ENCODE measurements at places on chromosomes 6 and 20.

DNA sequence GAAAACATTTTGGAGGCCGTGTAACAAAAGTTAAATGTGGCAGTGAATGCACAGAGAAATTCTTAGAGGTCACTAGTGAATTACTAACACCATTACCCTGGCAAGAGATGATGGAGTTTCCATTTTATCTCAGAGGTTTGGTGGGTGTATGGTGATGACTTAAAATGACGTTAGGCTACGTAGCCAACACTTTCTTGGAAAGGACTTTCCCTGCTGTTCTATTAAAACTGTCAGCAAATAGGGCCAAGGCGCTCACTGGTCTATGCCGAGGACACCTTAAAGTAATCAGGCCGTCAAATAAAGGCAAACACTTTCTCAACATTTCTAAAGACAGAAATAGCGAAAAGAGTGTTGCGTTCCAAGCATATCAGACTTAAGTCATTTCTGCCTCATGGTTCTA, 160.8 kb downstream of the GMPR start:
- DNase-seq: no peak

GRCh38 chr20:33753763-33754162, 22.0 kb downstream of the ZNF341 start:
- DNase-seq: no peak

DNA sequence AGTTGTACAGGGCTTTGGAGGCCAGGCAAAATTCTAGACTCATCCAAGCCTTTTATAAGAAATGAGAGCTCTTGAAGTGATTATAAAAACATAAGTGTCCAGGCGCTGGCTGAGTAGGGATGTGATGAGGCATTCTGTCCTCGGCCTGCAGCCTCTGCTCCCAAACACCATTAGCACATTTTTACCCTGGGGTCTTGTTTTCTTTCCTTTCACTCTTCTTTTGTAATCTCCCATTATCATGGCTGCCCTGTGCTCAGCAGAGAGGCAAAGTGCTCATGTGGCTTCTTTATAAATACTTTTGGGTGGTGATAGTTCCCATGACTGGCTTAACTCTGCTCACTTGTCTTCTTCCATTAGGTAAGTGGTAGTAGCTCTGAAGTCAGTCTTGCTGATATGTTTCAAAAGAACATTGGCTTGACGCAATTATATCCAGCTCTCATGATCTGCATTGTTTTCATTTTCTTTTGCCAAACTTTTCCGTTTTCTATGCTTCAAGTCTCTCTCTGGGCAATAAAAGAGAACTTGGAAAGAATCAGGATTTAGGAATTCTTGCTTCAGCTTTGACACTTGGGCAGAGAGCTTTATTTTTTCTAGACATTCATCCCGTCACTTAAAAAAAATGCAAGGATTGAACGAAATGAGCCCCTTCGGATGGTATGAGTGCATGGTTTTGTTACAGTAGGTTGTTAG, 61.1 kb downstream of the CAP2 start:
- no peak for DNase-seq

GRCh38 chr6:92428448-92428847, 990.9 kb downstream of the EPHA7 start:
- DNase-seq: no peak

GRCh38 chr20:50794846-50795634, at the start of gene BCAS4:
TSS of gene BCAS4 (plus strand) at chr20:50795061. CDS start at chr20:50795084, 23 bp downstream.
- no peak for DNase-seq

DNA sequence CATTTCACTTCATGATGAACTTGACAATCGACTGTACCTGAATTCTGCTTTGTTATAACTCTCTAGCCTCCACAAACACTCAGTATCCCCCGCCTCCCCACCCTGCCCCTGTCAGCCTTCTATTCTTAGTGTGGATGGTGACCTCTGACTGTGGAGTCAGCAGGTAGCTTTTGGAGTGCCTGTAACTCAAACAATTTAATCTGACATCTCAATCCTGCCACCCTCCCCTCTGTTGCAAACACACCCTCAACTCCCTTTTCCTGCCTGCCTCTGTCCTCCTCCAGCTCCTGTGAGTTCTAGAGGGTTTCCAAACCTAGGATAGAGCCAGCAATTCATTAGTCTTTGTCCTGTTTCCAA, 20.3 kb downstream of the DAAM2 start:
- DNase-seq: no peak

DNA sequence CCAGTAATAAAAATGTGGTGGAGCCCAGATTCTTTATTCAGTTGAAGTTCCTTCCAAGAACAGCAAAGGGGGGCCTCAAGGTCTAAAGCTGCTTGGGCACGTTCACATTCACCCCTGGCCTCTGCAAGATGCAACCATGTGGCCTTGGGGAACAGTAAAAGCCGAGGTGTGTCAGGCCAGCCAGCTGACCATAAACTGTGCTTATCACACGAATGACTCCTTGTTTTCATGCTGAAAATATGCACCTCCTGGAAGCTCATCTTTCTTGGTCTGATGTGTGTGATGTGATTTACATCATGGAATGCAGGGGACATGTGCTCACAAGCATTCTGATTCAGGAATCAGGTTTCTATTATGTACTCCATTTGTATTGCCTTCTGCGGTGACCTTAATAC, 211.6 kb upstream of the MARCKS start:
- DNase-seq: no peak

DNA sequence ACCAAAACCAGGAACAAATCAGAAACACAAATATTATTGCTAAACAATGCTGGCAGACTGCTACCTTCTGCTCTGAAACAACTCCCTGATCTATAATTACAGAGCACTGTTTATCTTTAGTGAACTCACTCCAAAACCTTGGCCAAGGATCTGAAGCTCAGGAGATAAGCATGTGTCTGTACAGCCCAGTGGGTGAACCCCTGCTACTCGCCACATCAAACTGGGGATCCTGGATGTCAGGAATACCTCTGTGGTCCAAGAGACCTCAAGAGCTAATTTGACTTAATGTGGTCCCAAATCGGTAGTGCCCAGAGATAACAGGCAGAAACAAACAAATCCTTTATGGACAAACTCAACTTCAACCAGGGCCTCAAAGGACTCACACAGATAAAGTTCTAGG, 381.8 kb downstream of the KIF16B start:
- DNase-seq: no peak

DNA sequence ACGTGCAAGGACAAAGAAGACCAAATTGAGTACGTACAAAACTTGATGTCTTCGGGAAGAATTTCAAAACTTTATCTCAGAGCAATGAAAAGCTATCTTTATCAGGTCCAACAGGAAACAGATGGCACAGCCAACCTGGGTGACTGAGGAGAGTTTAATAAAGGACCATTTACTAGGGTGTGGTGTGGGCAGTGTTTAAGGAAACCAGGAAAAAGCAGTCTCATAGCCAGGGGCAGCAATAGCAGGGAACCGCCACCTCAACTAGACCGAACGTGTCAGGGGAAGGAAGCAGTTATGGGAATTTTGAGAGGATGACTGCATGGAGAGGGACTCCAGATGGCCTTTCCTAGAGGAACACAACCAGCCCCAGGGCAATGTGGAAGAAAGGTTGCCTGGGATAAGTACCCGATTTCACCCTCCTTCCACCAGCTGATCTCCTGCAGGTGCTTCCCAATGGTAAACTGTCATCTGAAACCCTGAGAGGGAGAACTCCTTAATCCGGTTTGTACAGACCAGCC, 15.2 kb upstream of the TAAR5 start:
- DNase-seq: no peak

GRCh38 chr6:47195011-47195650, 114.6 kb downstream of the TNFRSF21 start:
- DNase-seq: no peak

GRCh38 chr20:34472246-34472925, 43.8 kb upstream of the DYNLRB1 start:
- no peak for DNase-seq

DNA sequence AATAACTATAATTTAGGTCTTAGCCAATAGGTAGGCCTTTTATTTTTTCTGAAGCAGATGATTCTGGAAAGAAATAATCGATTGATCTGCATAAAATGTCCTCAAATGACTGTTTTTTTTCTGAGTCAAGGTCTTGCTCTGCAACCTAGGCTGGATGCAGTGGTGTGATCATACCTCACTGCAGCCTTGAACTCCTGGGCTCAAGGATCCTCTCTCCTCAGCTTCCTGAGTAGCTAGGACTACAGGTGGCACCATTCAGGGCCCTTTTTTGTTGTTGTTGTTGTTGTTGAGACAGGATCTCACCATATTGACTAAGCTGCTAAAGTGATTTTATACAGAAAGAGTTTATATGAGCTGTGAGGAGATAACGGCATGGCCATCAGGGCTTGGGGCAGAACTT, 18.2 kb downstream of the GLYATL3 start:
- DNase-seq: no peak

GRCh38 chr20:11186301-11187008, 512.7 kb upstream of the JAG1 start:
- no peak for DNase-seq

DNA sequence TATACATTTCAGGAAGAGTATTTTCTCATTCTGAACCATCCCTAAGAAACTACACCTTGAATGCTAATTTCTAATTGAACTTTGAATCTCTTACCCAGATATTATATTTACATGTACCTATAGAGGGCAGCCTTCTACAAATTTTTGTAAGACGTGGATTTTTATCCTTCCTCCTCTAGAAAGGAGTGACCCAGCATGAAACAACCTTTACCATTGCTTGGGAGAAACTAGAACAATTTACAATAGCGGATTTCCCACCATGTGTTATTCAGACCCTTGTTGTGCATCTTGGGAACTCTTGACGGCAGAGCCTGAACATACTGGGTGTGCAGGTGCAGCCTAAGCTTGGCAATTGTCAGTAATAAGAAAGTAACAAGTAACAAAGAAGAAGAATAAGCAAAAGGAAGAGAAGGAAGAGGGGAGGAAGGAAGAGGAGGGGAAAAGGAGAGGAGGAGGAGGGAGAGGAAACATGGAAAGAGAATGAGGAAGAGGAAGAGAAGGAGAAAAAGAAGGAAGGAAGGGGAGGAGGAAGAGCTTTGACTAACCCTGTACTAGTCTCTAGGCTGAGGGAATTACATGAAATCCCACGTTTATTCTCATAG, 10.8 kb upstream of the TAAR1 start:
- no peak for DNase-seq

DNA sequence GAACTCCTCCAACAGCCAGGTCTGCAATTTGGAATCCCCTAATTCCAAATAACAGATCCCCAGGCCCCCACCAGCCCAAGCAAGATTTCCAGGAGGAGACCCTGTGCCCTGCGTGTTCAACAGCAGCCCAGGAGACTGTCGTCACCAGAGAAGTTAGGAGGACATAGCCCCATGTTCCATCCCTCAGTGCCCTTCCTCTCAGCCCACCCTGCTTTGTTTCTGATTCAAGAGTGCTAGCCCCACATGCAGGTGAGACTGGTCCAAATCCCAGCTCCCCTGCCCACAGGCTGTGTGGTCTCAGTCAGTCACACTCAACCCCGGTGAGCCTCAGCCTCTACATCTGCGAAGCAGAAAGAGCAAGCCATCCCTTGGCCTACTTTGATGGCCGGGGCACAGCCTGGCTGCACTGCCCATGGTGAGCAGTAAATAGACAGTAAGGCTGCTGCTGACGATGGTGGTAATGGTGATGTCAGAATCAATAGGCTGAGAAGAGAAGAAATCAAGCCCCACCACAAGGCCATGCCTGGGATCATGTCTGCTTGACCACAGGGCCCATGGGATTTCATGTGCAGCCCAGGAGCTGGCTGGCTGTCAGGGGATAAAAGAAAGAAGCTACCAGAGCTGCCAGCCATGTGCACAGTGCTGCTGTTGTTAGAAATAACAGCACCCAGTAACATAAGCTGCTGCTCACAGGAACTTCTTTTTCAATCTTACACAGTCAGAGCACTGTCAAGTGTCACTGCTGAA, 51.5 kb upstream of the NXT1 start:
- no peak for DNase-seq

- no peak for DNase-seq
Measured at GRCh38 chr20:29741894-29742698, 1515.4 kb upstream of the DEFB115 start.

- no peak for DNase-seq
Measured at GRCh38 chr6:158004701-158005095, 23.0 kb downstream of the SYNJ2 start.

DNA sequence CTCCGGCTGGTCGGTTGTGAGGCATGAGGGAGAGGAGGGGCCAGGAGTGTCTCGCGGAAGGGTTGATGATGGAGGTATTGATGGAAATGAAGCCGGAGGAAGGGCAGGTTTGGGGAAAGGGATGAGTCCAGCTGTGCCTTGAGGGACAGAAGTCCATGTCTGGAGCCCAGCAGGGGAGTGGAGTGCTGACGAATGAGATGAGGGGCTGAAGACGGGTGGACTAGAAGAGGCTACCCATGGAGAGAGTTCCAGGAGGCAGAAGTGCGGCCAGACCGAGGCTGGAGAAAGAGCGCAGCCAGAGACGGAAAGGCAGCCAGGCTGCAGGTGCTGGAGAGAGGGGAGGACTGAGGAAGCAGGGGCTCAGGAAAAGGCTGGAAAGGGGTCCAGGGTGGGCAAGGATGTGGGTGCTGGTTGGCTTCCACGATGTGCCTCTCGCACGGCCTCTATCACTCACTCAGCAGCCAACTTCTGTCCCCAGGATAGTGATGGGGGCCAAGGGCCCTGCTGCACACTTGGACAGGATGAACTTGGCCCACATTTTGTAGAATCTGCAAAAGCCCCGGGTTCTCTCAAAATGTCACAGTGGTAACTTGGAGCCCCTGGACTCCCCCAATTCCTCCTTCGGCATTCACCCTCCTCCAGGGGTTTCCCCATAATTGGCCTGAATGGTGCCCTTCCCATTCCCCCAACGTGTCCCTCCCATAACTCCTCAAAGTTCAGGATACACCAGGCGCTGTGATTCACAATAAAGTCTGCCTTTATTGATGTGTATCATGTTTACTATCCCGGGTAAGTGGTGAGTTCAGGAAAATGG, 627 bp upstream of the EIF6 start:
- DNase-seq: no peak

GRCh38 chr6:134480593-134480992, 162.7 kb upstream of the SGK1 start:
- no peak for DNase-seq

DNA sequence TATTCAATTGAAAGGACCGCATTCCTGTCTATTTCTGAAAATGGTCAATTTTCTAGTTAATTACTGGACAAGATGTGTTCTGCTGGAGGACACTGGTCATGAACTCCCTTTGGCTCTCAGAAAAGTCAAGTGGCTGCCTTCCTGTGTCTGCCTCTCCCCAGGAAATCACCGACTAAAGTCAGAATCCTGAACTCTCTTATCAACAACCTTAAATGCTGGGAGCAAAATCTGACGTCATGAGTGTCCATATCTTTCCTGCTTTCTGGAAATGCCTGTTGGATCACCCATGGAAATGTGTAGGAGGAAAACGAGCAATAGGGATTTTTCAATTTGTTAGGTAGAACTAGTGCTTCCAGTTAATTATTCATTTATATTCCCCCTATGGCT, 53.5 kb upstream of the PLCB1 start:
- no peak for DNase-seq

DNA sequence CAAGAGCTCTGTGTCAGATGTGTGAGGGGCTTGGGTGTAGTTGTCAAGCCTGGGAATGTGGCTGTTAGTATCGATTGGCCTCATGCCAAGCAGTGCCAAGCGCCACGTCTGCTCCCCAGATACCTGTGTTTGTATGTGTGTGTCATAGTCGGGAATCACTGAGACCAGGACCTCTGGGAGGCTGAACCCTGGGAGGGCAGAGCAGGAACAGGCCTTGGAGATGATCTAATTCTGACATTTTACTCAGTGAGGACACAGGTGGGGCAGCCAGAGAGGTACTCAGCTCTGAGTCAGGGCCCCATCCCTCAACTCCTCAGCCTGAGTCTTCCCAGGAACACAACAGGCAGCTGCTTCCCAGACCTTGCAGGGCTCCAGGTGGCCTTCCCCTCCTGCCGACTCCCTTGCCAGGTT, 51.2 kb upstream of the FANCE start:
- DNase-seq: no peak
